ENCODE measurements at places on chromosomes 1 and 21.

DNA sequence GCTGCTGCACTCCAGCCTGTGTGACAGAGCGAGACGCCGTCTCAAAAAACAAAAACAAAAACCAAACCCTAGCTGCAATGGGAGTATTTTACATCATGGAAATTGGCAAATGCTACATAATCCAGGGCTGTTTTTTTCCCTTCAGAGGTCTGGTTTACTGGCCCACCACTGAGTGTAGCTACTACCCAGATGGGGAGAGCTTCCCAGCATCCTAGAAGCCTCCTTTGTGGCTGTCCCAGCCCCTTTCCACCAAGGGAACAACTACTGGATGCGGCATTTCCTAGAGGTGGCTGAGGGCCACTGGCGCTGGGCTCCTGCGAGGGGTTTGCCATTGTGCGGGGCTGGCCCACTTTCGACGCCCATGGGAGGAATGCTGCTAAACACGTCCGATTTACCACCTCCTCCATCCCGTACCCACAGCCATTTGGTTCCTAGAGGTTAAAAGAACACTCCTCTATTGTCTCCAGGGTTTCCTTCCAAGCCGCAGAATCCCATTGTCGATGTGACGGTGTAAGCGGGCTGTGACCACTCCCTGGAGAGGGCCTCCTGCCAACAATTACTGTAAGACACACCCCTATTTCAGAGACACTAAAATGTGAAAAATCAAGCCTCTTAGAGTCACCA lies 55.4 kb downstream of the RUNX3 start:
- DNase-seq = no peak

DNA sequence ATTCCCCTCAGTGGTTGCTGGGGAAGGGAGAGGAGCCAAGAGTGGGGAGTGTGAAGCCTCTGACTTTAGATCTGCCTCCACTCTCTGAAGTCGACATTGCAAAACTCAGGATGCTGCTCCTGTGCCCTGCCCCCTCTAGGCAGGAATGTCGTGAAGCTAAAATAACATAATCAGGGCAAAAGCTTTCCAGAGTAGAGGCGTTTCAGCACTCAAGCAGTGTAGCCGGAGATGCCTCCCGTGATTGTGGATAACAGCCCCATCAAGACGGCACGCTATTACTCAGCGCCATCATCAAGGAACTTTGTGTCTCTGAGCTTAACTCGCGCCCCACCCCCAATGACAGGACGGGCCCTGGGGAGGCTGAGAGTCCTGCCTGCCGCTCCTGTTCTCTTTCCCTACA lies 60.0 kb downstream of the FBXO2 start:
- DNase-seq = no peak

GRCh38 chr1:210360852-210361477 lies 32.3 kb downstream of the HHAT start:
- no peak for DNase-seq

DNA sequence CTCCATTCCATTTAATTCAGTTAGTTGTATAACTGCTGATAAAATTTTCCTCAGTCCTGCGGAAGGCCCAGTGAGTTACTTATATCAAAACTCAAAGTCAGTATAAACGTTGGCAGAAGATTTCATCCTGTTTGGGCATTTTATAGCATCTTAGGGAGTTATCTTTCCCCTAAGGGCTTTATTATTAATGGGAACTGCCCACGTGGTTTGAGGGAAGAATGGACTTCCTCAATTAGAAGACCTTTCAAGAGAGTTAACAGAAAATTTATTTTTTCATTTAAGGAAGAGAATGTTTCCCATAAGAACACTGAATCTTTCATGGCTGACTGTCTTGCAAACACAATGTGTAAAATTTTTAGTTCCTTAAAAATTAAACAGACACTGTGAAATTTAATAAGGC lies 400.1 kb downstream of the NEGR1 start:
- no peak for DNase-seq

DNA sequence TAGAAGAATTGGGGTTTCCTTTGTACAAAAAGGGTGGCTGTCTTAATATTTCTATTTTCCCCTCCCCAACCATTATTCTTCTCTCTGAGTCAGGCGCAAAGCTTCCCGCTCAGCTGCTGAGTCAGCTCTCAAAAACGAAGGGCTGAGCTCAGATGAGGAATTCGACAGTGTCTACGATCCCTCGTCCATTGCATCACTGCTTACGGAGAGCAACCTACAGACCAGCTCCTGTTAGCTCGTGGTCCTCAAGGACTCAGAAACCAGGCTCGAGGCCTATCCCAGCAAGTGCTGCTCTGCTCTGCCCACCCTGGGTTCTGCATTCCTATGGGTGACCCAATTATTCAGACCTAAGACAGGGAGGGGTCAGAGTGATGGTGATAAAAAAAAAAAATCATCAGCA lies 3.0 kb upstream of the TUFT1 start:
- no peak for DNase-seq

- no peak for DNase-seq
These were observed 86.8 kb downstream of the TIAM1 start for GRCh38 chr21:31257265-31257664.

Measured in activated CD4-positive, alpha-beta memory T cell treated with anti-CD3 and anti-CD28 coated beads, Interleukin-2, amount 10 ng/mL, durations not matched to agents 7 days and 5 days (primary cell).